ENCODE measurements at places on chromosomes 2 and 18.

- no peak for DNase-seq
These were observed 376.3 kb upstream of the FIGN start for GRCh38 chr2:164112105-164112504.

- no peak for DNase-seq
These were observed 289.5 kb upstream of the SLC14A2 start for GRCh38 chr18:45325778-45326177.

GRCh38 chr18:79890674-79891073 is 60.8 kb downstream of the SLC66A2 start:
- no peak for DNase-seq

DNA sequence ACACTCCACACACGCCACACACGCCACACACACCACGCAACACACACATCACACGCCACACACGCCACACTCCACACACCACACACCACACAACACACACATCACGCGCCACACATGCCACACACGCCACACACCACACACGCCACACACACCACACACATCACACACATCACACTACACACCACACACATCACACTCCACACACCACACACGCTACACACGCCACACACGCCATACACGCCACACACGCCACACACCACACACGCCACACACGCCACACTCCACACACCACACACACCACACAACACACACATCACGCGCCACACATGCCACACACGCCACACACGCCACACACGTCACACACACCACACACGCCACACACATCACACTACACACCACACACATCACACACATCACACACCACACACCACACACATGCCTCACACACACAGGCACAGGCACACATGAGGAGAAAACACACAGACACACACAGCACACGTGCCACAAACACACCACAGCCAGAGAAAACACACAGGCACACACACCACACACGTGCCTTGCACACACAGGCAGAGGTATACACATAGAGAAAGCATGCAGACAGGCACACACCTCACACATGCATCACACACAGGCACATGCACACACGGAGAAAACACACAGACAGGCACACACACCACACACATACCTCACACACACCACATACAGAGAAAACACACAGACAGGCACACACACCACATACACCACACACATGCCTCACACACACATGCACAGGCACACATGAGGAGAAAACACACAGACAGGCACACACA is 241.5 kb upstream of the MYT1L start:
- no peak for DNase-seq

DNA sequence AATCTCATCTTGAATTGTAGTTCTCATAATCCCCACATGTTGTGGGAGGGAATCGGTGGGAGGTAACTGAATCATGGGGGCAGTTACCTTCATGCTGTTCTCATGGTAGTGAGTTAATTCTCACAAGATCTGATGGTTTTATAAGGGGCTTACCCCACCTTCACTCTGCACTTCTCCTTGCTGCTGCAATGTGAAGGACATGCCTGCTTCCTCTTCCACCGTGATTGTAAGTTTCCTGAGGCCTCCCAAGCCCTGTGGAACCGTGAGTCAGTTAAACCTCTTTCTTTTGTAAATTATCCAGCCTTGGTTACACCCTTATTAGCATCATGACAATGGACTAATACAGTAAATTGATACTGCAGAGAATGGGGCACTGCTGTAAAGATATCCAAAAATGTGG is 57.9 kb downstream of the SCN7A start:
- no peak for DNase-seq

Data from activated T-helper 1 cell treated with anti-CD3 and anti-CD28 coated beads, Interleukin-2, amount 50 U/mL, for 16 hours (primary cell).